Activated CD4-positive, alpha-beta T cell treated with anti-CD3 and anti-CD28 coated beads, Interleukin-2, amount 50 U/mL, for 4 hours (primary cell): ENCODE measurements at places on chromosomes 2 and 18.

GRCh38 chr2:10559634-10560224 is 111.6 kb upstream of the ODC1 start:
- no peak for DNase-seq

GRCh38 chr18:3104190-3105054 is 91.5 kb upstream of the LPIN2 start:
- no peak for DNase-seq

GRCh38 chr2:3051266-3051665 is 326.4 kb downstream of the EIPR1 start:
- no peak for DNase-seq

DNA sequence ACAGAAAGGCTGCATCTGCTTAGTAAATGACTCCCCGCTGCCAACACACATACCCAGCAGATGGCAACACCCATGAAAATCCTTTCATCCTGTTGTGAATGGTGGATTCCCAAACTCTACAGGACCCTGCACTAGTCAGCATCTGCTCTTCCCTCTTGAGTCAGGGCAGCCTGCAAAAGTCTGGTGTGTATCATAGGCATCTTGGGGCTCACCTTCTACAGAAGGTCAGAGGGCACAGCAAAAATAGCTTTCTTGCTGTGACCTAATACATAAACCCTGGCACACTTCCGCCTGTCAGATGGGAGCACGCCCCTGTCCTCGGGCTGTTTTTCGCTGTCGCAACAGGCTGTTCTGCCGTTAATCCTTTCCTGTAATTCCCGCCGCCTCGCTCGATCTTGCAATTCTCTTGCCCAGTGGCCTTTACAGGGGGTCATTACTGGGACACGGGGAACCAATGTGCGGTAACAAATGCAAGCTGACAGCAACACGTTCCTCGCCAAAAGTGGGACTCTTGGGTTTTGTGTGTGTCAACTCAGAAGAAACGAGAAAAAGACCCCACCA is 19.9 kb upstream of the SCYGR1 start:
- no peak for DNase-seq
